ENCODE measurements at places on chromosomes 1 and 21.

GRCh38 chr1:160797271-160797709 is 1.3 kb downstream of the LY9 start:
- DNase-seq: no peak

- no peak for DNase-seq
These were observed 8.0 kb upstream of the PLXNA2 start for GRCh38 chr1:208251911-208252835.

GRCh38 chr1:183209533-183210158 is 23.6 kb downstream of the LAMC2 start:
- no peak for DNase-seq

DNA sequence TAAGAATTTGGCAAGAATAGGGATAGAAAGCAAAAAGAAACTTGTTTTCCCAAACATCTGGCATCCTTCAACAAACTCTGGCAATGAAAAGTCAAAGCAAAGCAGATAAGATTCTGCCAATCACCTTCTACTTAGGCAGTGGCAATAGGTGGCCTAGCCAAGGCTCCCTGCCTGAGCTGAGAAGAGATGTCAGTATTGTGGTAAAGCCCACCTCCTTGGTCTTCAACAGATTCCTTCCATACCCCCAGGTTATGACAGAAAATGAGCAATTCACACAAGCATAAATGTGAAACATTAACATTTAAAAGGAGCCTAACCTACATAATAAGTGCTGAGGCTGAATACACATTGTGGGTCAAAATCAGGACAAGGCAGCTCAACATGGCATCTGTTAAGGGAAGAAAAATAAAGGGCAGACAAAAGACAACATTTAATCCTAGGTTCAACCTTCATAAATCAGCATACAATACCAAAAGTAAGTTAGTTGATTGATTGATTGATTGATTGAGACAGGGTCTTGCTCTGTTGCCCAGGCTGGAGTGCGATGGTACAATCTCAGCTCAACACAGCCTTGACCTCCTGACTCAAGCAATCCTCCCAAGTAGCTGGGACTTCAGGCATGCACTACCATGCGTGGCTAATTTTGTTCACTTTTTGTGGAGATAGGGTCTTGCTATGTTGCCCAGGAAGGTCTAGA is 123.1 kb downstream of the AKT3 start:
- no peak for DNase-seq

- DNase-seq: no peak
These were observed 69.2 kb downstream of the LPGAT1 start for GRCh38 chr1:211761400-211761799.

DNA sequence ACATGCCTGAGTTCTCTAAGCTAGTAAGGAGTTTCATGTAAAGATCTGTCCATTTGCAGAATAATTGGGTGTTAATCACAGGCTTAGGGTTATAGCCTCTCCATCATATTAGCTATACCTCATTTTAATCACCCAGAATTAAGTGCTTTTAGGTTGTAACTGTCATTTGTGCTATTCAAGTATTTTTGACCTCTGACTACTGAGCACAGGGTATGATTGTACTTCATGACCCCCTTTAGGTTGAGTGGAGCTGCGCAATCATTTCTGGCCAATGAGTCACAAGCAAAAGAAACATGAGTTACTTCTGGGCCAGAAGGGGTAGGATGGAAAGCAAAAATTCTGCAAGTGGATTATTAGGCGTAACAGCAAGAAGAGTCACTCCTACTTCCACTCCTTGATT is 8.4 kb upstream of the SNX7 start:
- DNase-seq: no peak

GRCh38 chr1:155285063-155285462 is 7.8 kb downstream of the HCN3 start:
- no peak for DNase-seq

DNA sequence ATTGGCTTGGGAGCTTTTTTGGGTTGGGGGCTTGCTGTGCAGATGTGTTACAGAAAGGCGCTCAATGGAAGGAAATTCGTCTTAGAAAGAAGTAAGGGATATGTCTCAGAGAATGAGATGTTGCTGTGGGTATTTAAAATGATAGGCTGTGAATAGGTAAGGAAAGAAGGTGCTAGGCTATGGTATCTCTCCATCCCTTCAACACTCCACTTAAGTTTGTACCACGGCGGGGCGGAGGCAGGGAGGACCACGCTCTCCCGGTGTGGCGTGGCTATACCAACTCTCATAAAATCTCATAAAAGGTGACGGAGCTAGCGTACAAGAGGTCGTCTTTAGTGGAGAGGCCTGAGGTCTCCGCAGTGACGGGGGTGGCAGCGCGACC is 305 bp upstream of the RPS6KC1 start:
- DNase-seq: no peak

DNA sequence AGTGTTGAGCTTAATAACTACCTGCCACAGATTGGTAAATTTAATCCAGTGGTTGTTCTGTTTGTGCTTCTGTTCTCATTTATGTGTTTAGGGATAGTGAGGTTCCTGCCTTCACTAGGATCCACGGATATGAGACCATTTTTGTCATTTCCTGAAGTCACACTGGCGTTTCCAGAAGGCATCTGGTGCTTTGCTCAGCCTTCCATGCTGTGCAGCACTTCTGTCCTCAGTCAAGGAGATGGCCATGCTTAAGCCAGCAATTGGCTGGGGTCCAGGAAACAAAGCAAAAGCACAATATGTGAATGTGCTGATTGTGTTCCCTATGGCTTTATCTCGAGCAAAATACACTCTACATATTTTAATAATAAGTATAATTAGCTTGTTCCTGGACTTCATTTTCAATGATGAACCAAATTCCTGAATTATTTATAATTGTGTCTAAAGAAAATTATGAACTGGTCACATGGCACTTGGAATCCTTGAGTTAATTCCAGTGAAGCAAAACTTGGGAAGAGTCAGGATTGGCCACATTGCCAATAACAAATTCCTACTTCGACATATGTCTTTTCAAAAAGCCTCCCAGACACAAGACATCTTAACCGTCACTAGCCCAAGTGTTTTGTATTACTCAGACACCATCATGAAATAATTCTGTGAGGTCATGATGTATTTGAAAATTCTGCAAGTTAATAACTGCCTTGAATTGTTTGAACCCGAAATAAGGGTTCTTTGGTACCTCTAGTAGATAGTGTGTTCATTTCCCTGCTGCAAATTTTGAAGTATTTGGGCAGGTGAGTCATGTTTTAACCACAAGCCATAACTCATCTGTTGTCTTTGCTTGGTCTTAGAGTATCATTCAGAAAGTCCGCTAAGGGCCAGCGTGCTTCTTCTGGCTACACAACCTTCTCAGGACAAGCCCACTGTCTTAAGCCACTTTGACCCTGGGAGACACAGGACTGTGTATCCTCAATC is 412.4 kb downstream of the DISC1 start:
- no peak for DNase-seq

GRCh38 chr1:30875197-30875596 is 33.4 kb downstream of the SDC3 start:
- no peak for DNase-seq

DNA sequence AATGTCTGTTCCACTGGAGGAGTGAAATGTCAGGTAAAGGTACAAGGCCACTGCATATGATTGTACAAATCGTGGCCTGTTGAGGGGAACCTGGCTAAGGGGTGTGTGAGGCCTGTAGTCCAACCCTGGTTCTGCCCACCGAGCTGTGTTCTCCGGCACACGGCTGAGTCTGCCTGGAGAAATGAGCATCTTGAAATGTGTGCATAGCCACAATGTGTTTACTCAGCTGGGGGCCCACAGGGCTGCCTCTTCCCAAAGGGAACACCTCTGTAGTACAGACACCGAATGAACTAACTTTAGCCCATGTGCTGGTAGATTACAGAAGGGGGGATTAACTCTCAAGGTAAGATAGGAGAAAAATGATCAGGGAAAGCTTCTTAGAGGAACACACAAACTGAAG is 30.2 kb downstream of the AK4 start:
- no peak for DNase-seq

- DNase-seq: no peak
These were observed 13.4 kb downstream of the PLA2G5 start for GRCh38 chr1:20083178-20083944.

DNA sequence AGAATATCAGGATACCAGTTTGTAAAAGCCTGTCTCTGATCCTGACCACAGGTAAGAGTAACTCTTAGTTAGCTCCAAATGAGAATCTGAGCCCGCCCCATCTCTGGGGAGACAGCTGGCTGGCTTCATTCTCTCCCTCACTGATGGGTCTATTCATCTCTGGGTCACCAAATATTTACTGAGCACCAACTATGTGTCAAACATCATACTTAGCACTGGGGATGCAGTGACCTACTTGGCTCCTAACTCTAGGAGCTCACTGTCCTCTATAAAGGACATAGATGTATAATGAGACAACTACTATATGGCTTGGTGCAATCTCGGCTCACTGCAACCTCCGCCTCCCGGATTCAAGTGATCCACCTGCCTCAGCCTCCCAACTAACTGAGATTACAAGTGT is 29.8 kb upstream of the BCL10 start:
- DNase-seq: no peak

All from NT2/D1 (cell line).